ENCODE measurements at places on chromosomes 13 and 19.

GRCh38 chr19:54196536-54196935 is 4.1 kb upstream of the RPS9 start:
- no peak for DNase-seq

DNA sequence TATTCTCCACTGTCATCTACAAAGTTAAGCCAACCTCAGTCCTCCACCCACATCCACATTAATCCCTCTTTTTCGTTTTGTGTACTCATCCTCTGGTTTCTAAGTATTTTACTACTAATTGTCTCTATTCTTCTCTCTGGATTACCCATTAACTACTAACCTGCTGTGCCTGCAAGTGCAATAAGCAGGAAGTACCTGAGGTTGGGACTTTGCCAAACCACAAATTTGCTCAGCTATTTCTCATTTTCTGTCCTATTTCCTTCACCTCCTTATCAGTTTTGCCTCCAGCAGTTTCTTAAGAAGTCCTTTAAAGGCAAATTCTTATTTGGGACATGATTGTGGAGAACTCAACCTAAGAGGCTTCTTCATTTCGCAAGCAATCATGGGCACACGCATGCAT is 1708.9 kb downstream of the SLITRK5 start:
- DNase-seq = no peak

DNA sequence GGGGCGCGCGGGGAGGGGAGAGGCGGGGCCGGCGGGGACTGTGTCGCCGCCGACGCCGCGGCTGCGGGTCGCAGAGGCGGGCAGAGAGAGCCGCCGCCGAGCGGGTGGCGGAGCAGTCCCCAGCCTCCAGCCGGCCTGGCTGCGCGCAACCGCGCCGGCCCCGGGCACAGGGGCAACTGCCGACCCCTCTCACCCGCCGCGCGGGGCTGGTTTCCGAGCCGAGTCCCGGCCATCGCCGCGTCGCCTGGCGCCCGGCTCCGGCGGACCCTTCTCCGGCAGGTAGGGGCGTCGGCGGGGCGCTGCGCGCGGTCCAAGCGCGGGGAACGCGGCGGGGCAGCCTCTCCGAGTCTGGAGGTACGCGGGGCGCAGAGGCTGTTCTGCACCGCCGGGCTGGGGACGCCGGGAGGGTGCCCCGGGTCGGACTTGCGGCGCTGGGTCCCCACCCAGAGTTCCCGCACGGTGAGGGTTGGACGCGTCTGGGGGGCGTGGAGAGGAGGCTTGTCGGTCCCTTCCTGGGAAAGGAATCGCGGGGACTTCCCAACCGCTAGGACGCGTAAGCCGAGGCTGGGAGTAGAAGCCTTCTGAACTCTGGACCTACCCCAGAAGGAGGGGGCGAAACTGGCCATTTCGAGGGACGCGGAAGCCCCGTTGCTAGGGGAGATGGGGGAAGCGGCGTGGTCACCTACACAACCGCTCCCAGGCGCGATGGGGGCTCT is 133.6 kb upstream of the MYO16 start:
- DNase-seq = no peak

DNA sequence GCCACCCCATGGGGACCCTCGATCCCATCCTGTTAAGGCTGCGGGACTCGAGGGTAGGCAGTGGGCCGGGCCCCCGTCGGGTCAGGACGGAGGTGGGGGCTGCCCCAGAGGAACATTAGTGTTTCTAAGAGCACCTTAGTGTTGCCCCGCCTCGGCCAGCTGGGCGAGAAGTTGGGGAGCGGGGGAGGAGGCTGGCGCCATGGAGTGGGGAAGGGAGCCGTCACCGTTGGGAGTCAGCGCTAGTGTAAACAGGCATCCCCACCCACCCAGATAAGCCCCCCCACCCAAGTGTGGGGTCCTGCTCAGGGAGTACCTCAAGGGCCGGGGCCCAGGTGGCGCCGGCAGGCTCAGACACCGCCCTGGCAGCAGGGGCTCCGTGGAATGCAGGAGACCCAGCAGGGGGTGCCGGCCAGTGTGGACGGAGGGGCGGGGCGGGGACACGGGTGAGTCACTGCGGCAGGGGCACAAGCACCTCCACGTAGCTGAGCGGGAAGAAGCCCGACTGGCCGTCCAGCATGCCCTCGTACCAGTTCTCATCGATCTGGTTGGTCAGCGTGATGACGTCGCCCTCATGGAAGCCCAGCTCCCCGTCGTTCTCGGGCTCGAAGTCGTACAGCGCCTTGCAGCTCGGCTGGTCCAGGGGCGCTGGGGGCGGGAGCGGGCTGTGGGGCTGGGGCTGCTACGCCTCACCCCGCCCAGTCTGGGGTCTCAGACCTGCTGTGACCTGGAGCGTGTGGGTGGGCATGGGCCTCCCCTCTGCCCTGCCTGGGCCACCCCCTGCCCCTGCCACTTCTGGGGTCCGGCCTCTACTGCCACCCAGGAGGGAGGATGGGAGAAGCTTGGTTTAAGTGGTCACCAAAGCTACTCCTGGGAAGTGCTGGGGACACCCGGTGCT is 18.0 kb downstream of the MPND start:
- DNase-seq = no peak

- no peak for DNase-seq
Measured at GRCh38 chr19:34468409-34468808, 13.1 kb upstream of the WTIP start.

- DNase-seq = no peak
Measured at GRCh38 chr13:46595885-46596275, 42.9 kb downstream of the LRCH1 start.

DNA sequence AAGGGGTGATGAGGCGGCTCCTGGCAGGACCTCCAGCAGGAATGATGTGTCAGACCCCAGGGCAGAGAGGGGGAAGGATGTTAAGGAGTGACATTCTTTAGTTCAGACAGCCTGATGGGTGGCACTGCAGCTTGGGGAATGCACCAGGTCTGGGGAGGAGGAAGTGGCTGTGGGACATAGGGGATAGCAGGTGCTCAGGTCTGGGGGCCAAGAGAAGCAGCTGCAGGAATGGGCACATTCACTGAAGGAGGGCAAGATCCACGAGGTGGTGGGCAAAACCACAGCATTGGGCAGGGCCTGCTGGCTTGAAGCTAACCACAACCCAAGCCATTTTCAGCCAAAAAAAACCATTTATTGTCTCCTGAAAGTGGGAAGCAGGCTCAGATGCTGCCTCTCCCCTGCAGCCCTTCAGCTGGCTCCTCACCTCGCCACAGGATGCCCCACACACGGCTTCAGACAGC is 26.5 kb downstream of the COMP start:
- no peak for DNase-seq

DNA sequence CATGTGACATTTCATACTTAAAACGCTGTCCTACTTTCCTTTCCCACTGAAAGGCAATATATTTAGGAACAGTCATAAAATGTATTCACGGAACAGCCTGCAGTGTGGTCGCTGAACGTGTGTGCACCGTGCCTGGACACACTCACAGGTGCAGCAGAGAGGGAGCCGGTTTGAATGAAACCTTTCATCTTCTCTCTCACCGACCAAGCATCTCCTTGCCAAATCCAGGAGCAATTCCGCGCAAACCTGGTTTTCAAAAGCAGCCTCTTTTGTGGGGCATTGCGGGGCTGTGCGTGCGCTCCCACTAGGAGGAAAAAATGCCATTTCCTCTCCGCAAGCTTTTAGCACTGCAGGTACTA is 1.0 kb downstream of the DCLK1 start:
- DNase-seq = no peak

GRCh38 chr13:23889615-23890607 is 711 bp upstream of the MIPEP start:
- DNase-seq = no peak

DNA sequence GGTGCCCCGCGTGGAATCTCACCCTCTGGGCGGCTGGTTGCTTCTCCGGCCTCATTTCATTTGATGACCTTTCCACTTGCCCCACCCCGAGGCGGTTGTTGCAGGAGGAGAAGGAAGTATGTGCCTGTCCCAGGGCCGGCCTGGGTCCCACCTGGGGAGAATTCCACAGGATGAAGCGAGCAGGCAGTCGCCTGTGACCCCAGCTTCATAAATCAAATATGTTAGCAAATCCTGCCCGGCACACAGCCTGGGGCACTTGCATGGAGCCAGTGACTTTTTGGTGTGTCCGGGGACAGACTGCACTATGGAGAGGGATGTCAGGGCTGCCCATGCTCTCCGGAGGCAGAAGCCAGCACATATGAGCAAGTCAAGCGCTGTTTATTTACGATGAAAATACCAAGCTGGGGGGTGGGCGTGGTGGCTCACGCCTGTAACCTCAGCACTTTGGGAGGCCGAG is 19.7 kb upstream of the ZBTB7A start:
- no peak for DNase-seq

DNA sequence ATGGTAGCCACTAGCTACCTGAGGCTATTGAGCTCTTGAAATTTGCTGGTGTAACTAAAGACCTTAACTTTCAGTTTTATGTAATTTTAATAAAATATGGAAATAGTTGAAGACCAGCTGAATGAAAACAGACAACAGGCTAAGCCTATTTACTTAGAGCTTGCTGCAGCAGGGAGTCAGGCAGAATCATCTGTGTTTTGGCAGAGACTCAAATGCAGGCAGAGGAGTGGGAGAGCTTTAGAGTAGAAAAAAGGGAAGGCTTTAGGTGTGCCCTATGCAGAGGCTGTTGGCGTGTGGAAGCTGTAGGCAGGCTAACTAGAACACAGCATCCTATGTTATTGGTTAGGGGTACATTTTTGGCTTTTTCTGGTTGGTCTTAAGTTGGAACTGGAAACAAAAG is 304.9 kb upstream of the NBEA start:
- DNase-seq = no peak

GRCh38 chr13:110130431-110130830 is 176.5 kb downstream of the COL4A1 start:
- DNase-seq = no peak

GRCh38 chr19:34555447-34555846 is 73.9 kb downstream of the WTIP start:
- no peak for DNase-seq

GRCh38 chr19:57037556-57037955 is 82.2 kb upstream of the USP29 start:
- no peak for DNase-seq

DNA sequence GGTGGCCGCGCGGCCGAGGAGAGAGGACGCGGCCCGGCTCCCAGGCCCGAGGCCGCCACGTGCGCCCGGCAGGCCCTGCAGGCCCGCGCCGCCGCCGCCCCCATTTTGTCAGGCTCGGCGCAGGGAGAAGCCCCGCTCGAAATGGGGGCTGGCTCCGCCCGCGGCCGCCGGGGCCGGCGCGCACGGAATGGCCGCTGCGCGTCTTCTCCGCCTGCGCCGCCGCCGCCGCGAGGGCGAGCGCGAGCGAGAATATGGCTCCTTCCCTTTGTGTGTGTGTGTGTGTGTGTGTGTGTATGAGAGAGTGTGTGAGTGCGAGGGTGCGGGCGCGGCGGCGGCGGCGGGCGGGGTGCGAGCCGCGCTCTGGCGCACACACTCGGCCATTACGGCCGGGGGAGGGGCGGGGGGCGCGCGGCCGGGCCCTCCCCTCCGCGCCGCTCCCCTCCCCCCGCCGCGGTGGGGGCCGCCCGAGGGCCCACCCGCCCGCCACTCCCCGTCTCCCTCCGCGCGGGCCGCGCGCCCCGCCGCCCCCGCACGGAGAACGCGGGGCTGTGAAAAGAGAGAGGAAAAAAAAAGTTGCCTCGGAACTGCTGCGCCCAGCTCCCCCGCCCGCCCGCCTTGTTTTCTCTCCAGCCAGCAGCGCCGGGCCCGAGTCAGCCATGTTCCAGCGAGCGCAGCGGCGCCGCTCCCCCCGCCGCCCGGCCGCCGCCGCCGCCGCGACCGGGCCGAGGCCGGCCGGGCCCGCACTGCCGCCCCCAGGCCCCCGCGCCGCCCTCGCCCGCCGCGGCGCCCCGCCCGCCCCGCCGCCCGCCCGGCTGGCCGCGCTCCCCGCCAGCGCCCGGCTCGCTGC is 1.0 kb downstream of the HMGB1 start:
- peak; percentile 84 for DNase-seq

GRCh38 chr13:73991384-73991783 is 142.8 kb downstream of the KLF12 start:
- no peak for DNase-seq

DNA sequence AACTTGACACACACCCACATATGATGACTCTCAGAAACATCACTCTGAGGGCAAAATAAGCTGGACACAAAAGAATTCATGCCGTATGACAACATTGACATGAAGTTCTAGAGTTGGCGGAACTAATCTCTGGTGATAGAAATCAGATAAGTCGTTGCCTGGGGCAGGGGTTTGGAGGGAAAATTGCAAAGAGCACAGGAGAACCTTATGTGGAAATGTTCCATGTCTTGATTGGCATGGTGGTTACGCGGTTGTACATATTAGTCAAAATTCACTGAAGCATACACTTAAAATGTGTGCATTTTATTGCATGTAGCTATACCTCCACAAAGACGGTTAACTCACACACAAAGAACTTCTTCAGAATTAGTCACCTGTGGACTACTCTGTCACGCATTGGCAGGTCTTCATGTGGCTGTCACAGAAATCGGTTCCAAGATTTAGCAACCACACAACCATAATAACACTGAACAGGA is 137.8 kb upstream of the GJB6 start:
- no peak for DNase-seq

- peak; percentile 85 for DNase-seq
Measured at GRCh38 chr19:34350161-34350561, 14.8 kb upstream of the GPI start.

DNA sequence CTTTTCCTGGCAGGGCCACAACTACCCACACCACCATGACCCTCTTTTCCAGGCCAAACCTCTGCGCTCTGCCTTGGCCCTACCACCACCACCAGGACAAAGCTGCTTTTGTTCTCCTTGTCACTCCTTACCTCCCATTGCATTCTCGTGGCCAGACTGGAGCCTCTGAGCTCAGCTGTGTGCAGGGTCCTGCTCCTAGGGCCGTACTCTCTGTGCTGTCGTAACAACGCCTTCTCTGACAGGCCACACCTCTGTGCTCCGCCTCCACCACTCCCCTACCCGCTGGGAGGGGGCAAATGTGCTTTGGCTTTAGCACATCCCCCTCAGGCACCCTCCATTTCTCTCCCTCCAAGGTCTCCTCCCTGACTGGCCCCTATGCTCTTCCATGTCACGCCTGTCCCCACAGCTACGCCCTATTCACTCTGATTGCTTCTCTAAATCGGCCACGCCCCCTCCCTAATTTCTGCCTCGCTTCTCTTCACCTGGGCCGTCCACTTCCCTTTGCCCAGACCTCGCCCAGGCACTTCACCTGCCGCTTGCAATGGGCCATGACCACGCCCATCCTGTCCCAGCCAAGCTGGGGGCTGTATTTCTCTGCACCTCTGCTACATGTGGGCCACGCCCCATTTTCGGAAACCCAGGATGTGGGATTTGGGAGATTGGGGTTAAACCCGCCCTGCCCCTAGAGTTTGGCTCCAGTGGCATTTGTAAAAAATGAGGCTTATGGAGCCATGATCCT is 472.3 kb downstream of the KLF12 start:
- no peak for DNase-seq

GRCh38 chr13:110263888-110264287 is 43.1 kb downstream of the COL4A1 start:
- no peak for DNase-seq

DNA sequence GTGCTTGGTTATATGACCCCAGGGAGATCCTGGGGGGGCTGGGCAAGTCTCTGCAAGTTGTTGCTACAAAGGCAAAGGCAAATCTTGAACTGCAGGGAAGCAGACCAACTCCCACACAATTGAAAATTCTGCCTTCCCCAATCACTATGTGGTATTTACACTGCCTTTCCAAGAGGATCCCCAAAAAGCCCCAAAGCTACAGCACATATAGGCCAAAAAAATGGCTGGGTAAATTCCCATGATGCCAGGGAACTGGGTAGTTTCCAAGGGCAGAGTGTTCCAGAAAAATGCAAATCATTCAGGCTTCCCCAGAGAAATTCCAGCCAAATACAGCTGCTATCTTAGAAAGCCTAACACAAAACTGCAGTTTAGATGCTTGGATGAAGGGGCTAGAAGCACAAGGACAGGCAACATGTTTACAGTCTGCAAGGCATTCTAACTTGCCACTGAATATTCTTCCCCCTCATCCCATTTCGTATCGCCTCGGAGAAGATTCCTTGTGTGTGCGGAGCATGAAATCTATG is 6.2 kb downstream of the FOXO1 start:
- DNase-seq = no peak

Data from CD4-positive, alpha-beta T cell treated with Interleukin-4 for 1 hour (primary cell).